Hypothalamus (tissue), 51 donors: ENCODE measurements at places on chromosomes 2 and 18.
A peak's percentile ranks its signal among the peaks of the same experiment; 100 is the strongest.

- no peak for DNase-seq
Measured at GRCh38 chr2:111710085-111710484, 173.9 kb downstream of the ANAPC1 start.

- no peak for DNase-seq
Measured at GRCh38 chr2:208686665-208687064, 280.1 kb downstream of the PTH2R start.

DNA sequence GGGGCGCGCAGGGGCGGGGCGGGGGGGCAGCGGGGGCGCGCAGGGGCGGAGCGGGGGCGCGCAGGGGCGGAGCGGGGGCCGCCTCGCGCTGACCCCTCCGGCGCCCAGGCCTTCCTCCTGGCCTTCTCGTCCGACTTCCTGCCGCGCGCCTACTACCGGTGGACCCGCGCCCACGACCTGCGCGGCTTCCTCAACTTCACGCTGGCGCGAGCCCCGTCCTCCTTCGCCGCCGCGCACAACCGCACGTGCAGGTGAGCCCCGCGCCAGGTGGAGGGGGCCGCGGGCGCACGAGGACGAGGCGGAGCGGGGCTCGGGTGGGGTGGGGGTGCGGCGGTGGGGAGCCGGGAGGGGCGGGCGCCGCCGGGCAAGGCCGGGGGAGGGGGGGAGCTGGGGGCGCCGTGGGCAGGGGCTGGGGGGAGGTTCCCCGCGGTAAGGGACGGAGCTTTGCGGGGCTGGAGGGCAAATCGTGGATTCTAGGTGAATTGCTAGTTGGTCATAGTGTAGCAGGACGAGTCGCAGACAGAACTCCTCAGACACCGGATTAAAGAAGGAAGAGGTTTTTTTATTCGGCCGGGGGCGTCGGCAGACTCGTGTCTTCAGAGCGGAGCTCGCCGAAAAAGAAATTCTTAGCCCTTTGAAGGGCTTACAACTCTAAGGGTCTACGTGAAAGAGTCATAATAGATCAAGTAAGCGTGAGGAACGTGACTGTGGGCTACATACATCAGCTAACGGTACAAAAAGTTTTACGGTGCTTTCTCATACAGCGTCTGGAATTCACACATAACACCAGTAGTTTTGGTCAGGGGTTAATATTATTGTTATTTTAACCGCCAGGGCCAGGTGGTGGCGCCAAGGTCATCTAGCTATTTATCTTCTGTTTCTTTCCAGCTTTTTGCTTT is 29.9 kb downstream of the ANO7 start:
- no peak for DNase-seq

DNA sequence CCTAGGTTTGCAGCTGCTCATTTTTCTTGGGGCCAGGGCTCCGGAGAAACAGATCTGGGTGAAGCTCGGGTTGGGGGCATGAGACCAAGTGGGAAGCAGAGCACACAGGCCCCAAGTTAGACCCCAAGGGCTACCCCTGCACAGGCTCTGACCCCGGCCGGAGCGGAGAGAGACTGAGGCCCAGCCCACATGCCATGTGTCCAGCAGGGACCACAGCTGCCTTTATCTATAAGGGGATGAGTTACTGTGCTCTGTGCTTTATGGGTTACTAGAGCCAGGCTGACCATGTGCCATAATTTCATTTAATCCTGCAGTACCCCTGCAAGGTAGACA is 30.3 kb upstream of the PRLH start:
- no peak for DNase-seq

DNA sequence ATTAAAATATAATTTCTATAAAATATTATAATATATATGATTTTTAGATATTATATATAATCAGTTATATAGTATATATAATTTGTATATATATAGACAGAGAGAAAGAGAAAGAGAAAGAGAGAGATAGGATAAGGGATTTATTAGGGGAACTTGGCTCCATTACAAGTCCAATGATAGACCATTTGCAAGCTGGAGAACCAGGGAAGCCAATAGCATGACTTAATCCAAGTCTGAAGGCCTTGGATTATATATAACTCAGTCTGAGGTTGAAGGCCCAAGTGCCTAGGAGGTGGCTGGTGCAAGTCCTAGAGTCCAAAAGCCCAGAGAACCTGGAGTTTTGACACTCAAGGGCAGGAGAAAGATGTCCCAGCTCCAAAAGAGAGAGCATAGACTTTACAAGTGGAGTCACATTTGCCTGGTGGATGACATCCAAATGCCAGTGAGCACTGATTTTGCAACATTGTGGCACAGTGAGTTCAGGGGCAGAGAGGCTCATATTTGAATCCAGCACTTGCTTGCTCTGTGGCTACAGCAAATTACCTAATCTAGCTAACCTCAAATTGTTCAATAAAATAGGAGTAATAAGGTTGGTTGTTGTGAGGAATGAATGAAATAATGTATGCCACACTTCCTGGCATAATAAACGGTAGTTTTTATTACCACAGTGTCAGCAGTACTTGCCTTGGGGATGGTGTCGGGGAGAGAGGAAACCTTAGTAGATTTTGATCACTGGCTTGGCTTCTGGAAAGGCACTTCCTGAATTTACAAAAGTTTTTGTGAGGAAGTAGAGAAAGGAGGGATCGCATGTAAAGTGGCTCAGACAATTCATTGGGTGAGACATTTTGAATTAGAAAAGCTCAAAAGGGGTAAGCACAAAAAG is 69.6 kb upstream of the CD28 start:
- DNase-seq = peak; percentile 44

- DNase-seq = no peak
Measured at GRCh38 chr2:46876741-46877384, 38.7 kb downstream of the MCFD2 start.

GRCh38 chr2:80748592-80748991 is 444.0 kb upstream of the LRRTM1 start:
- DNase-seq = no peak

DNA sequence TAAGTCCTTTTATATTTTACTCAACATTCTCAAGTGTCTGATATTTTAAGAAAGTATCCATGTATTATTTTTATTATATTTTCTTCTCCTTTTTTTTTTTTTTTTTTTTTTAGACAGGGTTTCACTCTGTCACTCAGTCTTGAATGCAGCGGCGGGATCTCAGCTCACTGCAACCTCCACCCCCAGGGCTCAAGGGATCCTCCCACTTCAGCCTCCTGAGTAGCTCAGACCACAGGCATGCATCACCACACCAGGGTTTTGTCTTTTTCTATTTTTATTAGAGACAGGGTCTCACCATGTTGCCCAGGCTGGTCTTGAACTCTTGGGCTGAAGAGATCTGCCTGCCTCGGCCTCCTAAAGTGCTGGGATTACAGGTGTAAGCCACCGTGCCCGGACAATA is 212.1 kb downstream of the TCF4 start:
- DNase-seq = no peak

- no peak for DNase-seq
Measured at GRCh38 chr2:42510191-42510590, 16.4 kb upstream of the KCNG3 start.

DNA sequence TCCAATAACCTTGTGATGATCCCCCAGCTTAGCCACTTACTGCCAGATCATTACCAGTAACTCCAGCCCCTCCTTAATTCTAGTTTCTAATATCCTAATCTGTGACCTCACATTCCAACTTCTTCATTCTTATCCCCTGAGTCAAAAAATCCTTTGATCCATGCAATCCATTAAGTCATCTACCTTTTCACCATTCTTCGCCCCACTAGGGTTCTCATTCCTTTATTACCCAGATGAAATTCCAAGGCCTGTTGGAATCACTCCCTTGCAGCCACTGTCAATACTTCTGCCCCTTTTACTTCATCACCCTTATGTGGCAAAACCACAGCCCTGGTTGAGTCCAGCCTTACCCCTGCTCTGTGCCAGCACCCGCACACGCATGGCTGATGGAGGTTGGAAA is 20.3 kb upstream of the IL36G start:
- DNase-seq = no peak

GRCh38 chr2:403682-404081 is 115.8 kb upstream of the ALKAL2 start:
- no peak for DNase-seq

DNA sequence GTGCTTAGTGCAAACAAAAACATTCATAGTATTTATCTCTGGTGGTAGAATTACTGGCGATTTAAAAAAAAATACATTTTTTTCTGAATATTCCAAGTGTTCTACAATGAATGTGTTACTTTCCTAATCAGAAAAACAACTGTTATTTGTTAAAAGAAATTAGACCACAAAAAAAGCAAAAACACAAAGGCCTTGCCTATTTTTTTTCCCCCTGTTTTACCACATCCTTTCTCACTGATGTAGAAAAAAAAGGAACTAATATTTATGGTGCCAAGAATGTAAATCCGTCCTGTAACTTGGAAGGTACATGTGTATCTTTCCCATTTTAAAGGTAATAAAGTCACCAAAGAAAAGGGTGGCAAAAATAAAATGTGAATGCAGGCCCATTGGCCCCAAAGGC is 28.4 kb upstream of the MGAT4A start:
- DNase-seq = no peak

GRCh38 chr2:104340879-104341828 is 512.8 kb upstream of the POU3F3 start:
- DNase-seq = no peak

DNA sequence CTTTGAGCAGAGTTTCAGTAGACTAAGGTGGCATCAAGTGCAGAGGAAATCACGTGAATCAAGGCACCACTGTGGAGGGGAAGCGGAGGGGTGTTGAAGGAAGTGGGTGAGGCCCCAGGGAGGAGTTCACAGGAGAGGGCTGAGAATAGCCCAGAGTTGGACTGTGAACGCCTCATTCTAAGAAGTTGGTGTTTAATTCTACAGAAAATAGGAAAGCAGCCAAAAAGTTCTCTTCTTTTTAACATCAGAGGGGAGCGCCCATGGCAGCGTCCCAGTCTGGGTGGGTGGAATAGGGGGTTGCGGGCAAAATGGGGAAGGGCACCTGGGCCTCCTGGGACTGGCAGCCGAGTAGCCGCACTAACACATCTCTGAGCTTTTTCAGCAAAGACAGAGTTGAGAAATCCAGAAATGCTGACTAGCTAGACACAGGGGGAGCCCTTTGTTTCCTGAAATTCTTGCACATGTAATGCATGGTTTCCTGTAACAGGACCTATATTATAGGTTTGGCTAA is 97.0 kb downstream of the NEB start:
- no peak for DNase-seq

GRCh38 chr2:9336241-9336575 is 87.1 kb downstream of the ITGB1BP1 start:
- no peak for DNase-seq

- no peak for DNase-seq
Measured at GRCh38 chr18:41372046-41372665, 582.9 kb upstream of the PIK3C3 start.

DNA sequence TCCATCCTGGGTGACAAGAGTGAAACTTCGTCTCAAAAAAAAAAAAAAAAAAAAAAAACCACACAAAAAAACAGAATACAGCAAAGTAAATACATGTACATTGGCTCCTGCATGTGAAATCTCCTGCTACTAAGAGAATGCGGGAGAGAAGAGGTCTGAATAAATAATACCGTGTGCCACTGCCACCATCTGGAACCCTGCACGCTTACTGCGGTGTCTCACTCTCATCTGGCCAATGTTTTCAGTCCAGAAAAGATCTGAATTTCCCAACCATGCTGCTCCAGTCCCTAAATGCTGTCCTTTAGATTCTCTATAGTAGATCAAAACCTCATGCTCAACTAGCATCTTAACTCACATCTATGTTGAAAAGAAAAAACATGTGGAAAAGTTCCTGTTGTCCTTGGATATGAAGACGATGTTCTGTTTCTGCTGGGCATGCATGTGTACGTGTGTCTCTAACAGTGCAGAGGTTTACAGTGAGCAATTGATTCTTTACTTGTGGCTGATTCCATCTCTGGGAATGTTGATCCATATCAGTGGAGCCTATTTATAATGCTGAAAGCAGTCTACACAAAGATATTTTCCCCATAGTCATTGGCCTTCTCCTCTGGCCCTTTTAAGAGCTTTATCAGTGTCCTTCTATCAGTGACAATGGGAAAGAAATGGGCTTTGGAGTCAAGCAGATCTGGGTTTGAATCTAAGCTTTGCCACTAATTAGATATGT is 11.9 kb downstream of the STON1 start:
- no peak for DNase-seq
